DMS79 treated with DMSO at 0.1 percent for 48 hours (cell line): ENCODE measurements at places on chromosomes 4 and X.

GRCh38 chr4:2051086-2051485, 8.0 kb upstream of the NAT8L start:
- no peak for DNase-seq

DNA sequence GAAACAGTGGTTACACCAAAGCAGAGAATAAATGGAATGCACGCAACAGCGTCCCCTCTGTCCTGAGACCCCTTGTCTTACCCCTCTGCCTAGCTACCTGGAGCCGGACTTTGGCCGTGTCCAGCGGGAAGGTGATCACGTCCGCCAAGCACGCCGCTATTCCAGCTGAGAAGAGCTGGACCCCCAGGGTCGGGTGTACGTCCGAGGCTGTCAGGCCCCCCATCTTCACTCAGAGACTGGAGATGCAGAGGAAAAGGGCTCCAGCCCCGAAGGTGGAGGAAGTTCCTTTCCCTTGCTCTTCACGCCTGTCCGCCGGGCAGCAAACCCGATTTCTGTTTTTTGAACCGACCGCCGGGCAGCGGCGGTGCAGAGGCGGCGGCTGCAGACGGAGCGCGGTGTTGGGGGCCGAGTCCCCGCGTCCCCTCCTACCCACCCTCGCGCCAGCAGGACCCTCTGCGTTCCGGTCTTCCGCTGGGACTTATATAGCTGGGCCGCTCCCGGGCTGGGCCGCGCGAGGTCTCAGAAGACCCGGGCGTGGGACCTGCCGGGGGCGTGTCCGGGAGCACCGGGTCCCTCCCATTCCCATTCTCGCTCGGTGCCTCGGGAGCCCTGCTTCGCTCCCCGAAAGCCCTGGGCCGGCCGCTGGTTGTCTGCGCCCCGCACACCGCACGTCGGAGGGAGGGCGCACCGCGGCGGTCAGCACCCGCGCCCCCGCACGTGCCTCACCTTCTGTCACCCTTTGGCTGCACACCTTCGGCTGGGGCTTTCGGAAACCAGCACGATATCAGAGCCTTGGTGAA, at the start of gene UCP1:
UCP1 (minus strand) TSS at position 455 of the 800 bp plus-strand sequence; CDS start at position 223, 232 bp downstream.
- DNase-seq = no peak

- DNase-seq = no peak
Observed at GRCh38 chr4:144748814-144749555, 103.0 kb downstream of the HHIP start.

DNA sequence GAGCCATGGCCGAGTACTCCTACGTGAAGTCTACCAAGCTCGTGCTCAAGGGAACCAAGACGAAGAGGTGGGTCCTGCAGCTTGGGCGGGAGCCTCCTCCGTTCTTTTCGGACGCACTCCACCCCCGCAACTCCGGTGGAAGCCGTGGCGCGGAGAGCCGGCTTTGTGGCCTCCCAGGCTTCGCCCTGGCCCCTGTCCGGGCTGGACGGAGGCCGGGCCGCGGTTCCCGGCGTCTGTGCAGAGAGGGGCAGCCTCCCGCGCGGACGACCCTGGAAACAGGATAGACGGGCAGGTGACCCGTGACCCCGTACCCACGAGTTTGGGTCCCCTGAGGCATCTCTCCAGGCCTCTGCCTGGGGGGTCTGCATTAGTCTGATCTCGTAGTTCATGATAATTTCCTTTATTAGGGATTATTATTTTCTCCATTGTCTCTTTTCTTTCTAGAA, 356 bp downstream of the FRG1 start:
- DNase-seq = no peak

DNA sequence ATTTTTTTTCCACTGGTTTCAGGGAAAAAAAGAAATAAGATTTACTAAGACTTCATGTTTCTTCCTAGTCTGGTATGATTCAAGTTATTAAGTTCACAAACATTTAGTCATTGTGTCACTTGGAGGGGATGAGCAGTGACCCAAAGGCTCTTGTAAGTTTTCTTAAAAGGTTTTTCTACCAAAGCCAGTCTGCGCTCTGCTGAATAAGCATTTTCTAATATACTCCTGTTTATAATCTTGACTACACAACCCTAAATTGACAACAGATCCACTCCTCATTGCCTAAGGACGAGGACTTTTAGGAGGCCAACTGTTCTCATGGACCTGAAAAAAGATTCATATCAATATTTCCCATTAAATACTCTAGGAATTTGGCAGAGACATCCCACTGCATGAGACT, 161.1 kb upstream of the TLL1 start:
- DNase-seq = no peak

DNA sequence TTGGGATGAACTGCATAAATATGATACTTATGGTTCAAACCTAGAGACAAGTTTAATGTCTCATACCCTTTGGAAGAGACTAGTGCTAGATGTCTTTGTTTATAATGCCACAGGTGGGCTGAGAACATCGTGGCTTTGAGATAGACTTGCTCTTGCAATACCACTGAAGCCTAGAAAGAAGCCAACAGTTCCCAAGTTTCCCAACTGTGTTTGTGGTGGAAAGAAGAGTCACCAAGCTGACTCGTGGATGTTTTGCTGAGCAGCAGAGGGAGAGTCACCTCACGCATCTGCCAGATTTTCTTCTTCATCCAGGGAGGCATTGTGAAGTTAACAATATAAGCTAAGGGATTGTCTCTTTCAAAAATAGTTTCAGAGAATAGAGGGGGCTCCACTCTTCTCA, 1076.2 kb downstream of the C4orf33 start:
- no peak for DNase-seq
